Umbilical cord (tissue), 2 donors: ENCODE measurements at places on chromosomes 6 and 20. TPM values are rescaled to one million over a fixed set of nuclear protein-coding genes. Genes with fewer than 3 reads are reported as not detected.

LTB gene
- total RNA-seq, result 0.96 TPM

DNA sequence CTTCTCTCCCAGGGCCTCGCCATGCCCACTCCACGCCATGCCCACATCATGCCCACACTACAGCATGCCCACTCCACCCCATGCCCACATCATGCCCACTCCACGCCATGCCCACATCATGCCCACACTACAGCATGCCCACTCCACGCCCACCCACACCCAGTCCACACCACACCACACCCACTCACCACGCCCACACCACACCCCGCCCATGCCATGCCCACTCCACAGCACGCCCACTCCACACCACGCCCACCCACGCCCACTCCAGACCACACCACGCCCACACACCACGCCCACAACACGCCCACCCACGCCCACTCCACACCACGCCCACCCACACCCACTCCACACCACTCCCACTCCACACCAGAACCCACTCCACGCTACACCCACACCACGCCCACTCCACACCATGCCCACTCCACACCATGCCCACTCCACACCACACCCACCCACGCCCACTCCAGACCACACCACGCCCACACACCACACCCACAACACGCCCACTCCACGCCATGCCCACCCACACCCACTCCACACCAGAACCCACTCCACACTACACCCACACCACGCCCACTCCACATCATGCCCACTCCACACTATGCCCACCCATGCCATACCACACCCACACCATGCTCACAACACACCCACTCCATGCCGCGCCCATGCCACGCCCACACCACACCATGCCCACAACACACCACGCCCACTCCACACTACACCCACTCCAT lies 88.6 kb downstream of the ERMARD start:
- DNase-seq, result no peak

RAB44 gene
- total RNA-seq, result not detected

AGER gene
- 2.9 TPM for total RNA-seq

DNA sequence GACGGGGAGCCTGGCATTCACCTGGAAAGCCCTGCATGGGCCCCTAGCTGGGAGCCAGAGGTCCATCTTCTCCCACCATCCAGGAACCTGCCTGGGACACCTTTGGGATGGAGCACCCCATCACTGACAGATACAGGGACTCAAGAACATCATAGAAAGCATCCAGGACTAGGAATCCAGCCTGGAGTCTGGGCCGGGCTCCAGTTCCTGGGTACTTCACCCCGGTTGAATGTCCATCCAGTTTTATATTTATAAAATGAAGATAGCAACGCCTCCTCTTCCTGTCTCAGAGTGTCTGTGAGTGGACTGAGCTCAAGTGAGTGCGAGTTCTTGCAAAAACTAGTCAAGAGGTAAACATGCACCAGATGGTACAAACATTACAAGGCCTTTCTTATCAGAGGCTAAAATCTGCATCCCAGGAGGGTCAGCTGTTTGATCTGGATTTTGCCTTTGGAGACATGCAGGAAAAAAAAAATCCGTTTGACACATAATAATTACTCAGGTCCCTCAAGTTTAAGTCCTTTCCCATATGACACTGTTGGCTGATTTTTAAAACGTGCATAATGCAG lies 27.4 kb downstream of the ZC3H12D start:
- DNase-seq, result no peak
